Anterior cingulate cortex (tissue), 58 donors: ENCODE measurements at places on chromosomes 3 and 15.

GRCh38 chr3:11329777-11330176 is 57.6 kb downstream of the ATG7 start:
- DNase-seq = no peak

GRCh38 chr3:107488942-107489341 is 33.8 kb upstream of the BBX start:
- no peak for DNase-seq

GRCh38 chr15:76163457-76164295 is 103.9 kb downstream of the TMEM266 start:
- DNase-seq = no peak

GRCh38 chr3:89098964-89099585 is 8.3 kb upstream of the EPHA3 start:
- peak; percentile 5 for DNase-seq

DNA sequence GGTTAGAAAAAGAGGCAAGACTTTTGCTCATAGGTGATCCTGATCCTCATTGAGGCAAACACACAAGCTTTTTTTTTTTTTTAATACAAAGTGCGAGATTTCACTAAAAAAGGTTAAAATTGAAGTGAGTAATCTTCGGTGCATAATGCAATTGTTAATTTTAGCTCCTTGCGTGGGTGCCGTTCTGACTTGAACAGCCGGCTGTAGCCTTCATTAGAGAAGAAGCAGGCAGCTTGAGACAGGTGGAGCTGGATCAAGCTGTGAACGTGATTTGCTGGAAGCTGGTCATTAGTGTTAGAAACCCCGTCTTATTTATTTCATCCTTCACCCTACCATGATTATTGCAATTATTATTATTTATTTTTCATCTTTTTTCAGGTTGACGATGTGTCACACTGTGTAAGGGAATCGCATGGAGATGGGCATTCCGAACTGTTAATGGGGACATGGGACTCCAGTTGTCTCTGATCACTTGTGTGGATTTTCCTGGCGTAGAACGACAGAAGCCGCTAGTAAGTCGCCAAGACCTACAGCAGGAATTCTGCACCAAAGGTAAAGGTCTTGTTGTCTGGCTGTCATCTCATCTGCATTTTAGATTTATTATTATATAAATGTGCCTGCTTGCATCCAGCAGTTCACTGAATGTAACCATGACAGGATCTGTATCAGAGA is 40.2 kb downstream of the ARPP21 start:
- DNase-seq = no peak

GRCh38 chr15:87850916-87851315 is 405.6 kb downstream of the NTRK3 start:
- no peak for DNase-seq
